Activated T-cell treated with anti-CD3 and anti-CD28 coated beads, Interleukin-2, amount 50 U/mL, for 4 hours (primary cell): ENCODE measurements at places on chromosomes 6 and 20. TPM values are rescaled to one million over a fixed set of nuclear protein-coding genes. Genes with fewer than 3 reads are reported as not detected.

Gene SAMD3
- total RNA-seq, result 2.2 TPM

GRCh38 chr6:36493319-36493718 is 50.5 kb downstream of the KCTD20 start:
- DNase-seq, result no peak

- DNase-seq, result no peak
Observed at GRCh38 chr20:19619904-19620430, 138.1 kb upstream of the RIN2 start.

GRCh38 chr6:57252975-57253374 is 30.9 kb upstream of the RAB23 start:
- no peak for DNase-seq

Gene SOBP
- total RNA-seq, result 1.1 TPM

DNA sequence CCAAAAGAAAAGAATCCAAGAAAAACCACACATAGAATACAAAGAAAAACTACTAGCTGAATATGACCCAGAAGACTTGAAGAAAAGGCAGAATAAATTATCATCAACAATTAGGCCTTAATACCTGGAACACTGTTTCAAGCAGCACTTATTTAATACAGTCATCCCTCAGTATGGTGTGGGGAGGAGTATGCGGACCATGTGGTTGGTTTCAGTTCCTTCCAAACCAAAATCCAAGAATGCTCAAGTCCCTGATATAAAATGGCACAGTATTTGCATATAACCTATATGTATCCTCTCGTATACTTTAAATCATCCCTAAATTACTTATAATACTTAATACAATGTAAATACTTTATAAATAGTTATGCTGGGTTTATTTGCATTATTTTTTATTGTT is 16.1 kb downstream of the CDK19 start:
- DNase-seq, result no peak

DNA sequence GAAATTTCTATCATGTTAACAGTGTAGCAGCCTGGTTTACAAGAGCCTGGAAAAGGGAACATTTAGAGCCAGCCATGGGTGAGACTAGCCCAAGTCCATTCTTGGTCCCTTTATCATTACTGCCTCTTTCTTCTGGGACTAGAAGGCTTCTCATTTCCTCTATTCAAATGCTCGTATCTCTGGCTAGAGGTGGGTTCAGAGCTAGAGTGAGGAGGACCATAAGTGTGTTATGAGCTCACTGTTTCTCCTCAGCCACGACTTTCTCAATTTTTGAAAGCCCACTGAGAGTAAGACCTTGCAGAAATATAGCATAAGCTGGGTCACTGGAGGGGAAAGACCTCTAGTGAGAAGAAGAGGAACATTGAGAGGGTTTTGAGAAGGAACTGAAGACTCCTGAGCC is 100.0 kb downstream of the SOBP start:
- DNase-seq, result no peak

- DNase-seq, result no peak
Observed at GRCh38 chr6:85498596-85499258, 48.8 kb downstream of the NT5E start.

Gene TINAG
- total RNA-seq, result not detected

GRCh38 chr20:59778615-59779200 is 154.7 kb downstream of the SYCP2 start:
- no peak for DNase-seq

Gene RIPPLY2
- not detected for total RNA-seq

DNA sequence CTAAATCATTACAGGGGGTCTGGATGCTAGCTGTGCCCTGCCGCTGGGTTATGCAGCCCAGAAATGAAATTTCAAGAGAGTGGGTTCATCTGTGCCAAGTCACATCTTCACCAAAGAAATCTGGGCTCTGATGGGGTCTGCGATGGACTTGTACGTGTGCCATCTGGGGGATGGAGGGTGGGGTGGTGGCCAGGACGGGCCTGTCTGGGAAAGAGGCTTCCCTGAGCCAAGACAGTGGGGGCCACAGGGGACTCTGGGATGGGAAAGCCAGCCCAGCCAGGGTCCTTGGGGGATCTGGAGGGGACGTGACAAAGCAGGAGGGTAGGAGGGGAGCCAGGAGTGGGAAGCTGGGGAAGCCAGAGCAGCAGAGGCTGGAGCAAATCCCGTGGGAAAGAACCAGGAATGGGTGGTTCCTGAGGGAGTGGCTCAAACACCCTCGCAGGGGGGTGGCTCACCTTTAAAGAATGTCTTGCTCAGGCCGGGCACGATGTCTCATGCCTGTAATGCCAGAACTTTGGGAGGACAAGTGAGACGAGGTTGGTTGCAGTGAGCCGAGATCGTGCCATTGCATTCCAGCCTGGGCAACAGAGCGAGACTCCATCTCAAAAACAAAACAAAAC is 36.3 kb upstream of the SULF2 start:
- DNase-seq, result no peak

DNA sequence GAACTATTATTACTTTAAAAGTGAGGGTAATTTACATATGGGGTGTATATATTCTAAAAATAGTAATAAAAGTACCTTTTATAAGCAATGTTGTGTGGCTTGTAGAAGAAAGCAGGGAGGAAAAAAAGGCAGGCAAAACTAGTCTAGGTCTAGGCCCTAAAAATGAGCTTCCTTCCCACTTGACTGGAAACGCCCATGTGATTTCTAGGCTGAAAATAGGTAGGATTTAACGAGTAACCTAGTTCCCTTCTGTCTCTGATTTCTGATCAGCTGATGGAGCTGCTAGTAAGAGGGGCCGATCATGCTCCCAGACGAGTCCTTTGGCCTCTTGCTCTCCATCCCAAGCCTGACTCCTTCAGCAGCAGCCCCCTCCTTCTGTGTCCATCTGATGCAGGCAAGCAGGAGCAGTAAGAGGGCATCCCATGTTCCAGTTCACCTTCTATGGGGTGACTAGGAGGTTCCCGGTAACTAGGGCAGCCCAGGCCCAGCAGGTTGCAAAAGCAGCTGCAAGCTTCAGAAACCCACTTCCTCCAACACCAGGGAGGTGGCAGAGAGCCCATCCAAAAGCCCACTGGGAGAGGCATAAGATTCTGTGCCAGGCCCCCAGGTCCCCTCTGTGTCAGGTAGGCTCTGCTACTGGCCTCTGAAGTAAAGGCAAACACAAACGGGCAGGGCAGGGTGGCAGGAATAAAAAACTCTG is 24.4 kb downstream of the TBC1D20 start:
- no peak for DNase-seq

GRCh38 chr6:35687658-35688604 is 784 bp downstream of the FKBP5 start:
- DNase-seq, result peak; percentile 46

DNA sequence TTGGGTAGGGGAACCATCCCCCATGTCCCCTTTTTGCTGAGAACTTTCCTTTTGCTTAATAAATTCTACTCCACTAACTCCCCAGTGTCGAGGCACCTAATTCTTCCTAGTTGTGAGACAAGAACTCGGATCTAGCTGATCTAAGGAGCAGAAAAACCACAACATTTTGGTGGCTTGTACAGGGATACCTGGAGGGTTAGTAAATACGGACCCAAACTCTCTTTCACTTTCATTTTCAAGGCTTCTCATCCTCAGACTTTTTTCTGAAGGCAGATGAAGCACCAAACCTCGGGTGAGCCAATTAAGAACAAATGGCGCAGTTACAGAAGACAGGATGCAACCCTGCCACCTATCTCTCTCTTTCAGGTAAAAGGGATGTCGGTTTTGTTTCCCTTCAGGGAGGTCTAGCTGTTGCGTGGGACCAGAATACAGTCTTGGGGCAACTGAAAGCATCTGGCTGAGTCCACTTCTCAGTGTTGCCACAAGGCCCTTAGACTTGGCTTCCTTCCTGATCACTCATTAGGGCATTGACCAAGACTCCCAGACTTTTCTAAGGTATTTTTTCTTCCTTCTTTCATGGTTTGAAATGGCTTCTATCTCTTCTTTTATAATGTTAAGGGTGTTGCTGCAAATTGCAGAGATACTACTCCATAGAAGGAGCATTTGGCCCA is 11.1 kb upstream of the HTR1B start:
- DNase-seq, result no peak

DNA sequence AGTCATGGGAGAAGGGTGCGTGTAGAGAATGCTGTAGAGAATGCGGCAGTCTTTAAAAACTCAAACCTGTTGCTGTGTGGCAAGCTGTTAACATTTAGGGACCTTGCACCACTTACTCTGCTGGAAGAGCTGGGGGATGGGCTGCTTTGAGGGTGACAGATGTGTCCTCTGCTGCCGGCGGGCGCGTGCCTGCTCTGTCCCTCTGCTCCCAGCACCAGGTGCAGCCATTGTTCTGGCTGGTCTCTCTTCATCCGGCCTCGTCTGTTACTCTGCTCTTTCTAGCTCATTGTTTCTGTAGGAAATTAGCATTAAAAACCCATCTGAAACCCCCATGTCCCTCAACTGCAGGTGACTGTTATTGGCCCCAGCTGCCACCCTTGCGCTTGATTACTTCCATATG is 78.5 kb downstream of the CBFA2T2 start:
- no peak for DNase-seq

DNA sequence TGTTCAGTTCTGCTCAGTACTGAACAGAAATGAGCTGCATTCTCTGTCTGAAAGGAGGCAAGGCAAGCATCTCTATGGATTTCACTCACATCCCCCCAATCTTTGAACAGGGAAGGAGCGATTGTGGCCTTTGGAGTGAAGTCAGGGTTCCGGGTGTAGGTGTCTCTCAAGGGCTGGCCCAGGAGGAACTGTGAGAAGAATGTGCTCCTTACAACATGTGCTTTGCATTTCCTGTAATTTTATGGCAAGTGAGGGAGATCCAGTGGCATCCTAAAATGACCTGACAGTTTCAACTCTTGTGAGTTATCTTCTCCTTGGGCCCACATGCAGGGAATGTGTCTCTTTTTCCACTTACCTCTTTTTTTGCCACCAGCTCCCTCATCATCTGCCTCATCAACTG is 63.0 kb upstream of the RIN2 start:
- no peak for DNase-seq

Gene IMPG1
- not detected for total RNA-seq

DNA sequence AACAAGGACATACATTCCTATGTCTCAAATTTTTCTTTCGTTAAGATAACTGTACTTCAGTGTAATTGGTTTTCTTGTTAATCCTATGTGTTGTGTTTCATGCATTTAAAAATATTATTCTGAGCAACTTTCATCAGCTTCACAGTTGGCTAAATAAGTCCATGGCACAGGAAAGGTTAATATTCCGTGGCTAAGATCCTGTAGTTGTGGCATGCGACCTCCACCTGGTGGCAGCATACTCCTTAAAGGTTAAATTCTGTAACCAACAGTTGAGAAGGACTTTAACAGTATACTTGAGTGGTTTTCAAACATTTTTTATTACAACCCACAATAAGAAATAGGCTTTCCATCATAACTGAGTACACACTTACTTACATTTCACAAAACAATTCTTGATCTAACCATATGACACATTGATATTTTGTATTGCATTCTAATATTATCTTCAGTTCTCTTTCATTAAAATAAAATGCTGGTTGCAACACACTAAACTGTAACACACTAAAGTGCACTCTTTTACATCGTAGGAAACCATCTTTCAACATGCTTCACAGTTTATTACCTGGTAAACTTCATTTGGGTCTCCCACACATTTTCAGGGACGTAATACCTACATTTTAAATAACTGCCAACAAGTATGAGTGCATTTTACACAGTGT is 118.3 kb downstream of the SLX4IP start:
- DNase-seq, result no peak

DNA sequence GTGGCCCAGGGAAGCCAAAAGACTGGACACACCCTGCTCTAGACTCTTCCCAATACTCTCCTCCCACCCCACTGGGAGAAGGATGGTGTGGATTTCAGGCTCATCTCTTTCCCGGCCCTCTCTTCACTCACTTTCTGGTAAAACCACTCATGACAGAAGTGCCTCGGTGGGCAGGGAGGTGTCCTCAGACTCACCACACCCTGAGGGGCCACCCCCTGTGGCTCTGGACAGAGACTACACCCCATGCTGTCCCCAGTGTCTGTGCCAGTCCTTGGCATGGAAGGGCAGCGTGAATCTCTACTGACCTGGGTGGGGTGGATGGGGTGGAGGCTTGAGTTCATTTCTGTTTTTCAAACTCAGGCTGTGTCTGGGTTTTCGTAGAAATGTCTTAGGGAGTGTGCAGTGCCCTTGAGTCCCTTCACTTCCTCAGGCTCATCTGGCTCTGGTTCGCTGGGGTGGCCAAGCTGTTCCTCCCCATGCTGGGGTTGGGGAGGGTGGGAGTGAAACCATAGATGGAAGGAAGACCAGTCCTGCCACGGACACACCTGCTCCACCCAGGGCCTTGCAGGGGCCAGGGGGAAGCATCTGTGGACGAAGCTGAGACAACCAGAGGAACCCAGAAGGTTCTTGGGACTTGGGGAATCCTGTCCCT is 59.1 kb downstream of the EZR start:
- no peak for DNase-seq

GRCh38 chr6:41967312-41968287 is 26.0 kb upstream of the CCND3 start:
- no peak for DNase-seq

Gene ENPP3
- total RNA-seq, result 0.54 TPM

Gene SLC26A8
- total RNA-seq, result not detected

DNA sequence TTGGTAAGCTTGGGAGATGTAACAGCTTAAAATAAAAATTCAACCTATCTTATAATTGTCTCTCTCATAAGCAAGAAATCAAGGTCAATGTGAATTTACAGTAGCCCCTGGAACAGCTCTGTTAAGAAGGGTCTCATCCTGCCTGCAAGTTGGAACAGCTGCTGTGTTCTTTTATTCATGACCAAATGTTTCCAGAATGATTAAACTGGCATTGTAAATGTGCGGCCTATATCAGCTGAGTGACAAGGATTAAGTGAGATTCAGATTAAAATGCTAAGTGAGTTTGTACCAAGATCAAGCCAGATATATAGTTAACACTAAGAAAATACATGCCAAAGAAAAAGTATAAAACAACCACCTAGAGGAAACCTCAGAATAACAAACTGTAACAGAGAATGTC is 45.3 kb upstream of the NRSN1 start:
- no peak for DNase-seq

GRCh38 chr20:11738852-11739251 is 178.8 kb upstream of the BTBD3 start:
- DNase-seq, result no peak

GRCh38 chr20:10247440-10247839 is 28.8 kb downstream of the SNAP25 start:
- no peak for DNase-seq

GRCh38 chr6:158771399-158772152 is 47.6 kb downstream of the EZR start:
- no peak for DNase-seq

Gene NR2E1
- total RNA-seq, result not detected

- no peak for DNase-seq
Observed at GRCh38 chr20:8007490-8007889, 12.1 kb downstream of the TMX4 start.
